ENCODE measurements at places on chromosomes 7 and 10.

- DNase-seq: no peak
Measured at GRCh38 chr10:50991456-50992355, 82.6 kb upstream of the PRKG1 start.

DNA sequence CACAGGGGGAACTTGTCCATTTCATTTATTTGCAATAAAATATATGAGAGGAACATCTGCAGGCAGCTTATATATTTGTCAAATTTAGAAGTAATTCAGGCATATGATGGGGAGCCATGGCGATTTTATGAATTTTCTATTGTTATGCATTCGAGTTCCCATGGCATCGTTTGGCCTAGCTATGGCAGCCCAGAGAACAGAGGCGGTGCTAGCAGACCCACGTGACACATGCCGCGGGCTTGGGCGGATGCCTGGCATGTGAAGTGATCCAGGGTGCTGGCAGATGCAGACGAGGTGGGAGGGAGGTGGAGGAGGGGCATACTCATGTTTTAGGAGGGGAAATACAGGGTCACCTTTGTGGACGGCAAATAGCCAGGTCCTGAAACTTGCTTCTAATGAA lies 560.0 kb upstream of the GALNT17 start:
- DNase-seq: no peak

- DNase-seq: no peak
Measured at GRCh38 chr10:113216102-113216501, 266.1 kb downstream of the TCF7L2 start.

GRCh38 chr10:49508654-49509053 lies 30.3 kb downstream of the ERCC6 start:
- no peak for DNase-seq

- DNase-seq: no peak
Measured at GRCh38 chr10:116826803-116827202, 22.5 kb upstream of the ENO4 start.

All from activated T-helper 9 cell treated with anti-CD3 and anti-CD28 coated beads, Interleukin-2, amount 50 U/mL, for 16 hours (primary cell).